ENCODE measurements at places on chromosomes 16 and 17.

DNA sequence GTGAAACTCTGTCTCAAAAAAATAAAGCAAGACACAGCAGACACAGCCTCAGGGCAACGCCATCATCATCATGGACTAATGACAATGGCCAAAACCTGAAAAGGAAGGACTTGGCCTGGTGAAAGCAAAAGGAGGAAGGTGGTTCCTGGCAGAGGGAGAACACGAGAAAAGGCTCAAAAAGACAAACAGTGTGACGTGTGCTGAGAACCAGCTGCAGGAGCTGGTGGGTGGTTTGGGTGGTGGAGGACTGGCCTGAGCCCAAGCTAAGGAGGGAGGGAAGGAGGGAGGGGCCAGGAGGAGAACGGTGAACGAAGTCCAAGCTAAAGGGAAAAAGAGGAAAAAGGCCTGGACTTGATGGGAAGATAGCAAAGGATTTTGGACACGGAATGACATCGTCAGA lies 85.1 kb downstream of the SLC39A11 start:
- DNase-seq: no peak

DNA sequence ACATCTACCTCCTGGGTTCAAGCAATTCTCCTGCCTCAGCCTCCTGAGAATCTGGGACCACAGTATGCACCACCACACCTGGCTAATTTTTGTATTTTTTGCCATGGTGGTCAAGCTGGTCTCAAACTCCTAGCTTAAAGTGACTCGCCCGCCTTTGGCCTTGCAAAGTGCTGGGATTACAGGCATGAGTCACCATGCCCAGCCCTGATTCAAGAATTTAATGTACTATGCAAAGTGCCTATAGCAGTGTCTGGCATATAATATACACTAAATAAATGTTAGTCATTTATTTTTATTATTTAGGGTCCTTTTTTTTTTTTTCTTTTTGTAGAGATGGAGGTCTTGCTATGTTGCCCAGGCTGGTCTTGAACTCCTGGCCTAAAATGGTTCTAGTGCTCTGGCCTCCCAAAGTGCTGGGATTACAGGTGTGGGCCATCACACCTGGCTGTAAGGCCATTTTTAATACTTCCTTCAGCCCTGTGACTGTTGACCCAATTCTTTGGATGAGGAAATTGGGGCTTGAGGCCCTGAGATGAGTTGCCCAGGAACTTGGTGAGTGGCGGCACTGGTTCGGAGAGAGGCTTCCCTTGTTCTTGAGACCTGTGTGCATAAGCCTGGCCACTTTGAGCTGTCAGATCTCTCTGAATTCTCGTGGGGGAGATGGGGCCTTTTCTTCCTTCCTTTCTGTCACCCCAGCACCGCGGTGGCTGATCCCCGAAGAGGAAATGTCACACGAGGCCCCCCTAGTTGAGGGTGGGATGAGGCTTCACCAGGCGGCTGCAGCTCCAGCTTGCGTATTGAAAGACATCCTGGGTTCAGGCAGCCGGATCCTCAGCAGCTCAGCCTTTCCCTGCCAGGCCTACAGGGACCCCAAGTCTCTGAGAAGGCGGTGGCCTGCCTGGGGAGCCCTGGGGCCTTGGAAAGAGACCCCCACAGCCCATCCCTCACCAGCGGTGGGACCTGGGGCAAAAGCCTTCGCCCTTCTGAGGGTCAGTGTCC lies 38.7 kb downstream of the LAT start:
- no peak for DNase-seq

GRCh38 chr16:4290236-4290830 lies 17.5 kb upstream of the TFAP4 start:
- DNase-seq: no peak

GRCh38 chr17:57260325-57261083 lies 4.2 kb downstream of the MSI2 start:
- DNase-seq: no peak

DNA sequence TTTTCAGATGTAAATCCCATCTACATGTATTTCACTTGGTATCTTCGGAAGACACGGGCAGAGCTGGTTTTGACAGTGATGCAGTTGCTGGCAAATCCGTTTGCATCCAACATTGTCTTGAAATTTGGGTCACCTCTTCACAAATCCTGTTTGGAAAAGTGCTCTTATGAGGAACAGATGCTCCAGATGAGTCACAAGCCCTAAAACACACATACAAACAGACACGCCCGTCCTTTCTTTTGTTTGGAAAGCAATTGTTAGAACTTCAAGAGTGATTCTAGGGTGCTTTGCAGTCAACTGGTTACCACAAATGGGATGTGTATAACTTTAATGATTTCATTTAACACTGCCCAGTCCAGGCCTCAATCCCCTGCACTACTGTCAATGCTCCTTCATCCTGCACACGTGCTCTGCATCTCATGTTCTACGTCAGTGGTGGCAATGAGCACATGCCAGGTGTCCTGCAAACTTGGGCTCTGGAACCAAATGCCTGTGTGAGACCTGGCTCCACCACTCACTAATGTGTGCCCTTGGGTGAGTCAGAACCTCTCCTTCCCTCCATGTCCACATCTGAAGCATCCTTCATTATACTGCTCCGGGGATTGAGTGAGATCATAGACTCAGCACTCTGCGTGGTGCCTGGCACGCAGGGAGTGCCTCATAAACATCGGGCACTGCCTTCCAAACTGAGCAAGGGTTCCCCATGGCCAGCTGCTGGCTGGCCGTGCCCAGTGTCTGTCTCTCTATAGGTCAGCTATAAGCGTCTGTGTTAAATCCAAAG lies 19.3 kb upstream of the FOXF1 start:
- no peak for DNase-seq

DNA sequence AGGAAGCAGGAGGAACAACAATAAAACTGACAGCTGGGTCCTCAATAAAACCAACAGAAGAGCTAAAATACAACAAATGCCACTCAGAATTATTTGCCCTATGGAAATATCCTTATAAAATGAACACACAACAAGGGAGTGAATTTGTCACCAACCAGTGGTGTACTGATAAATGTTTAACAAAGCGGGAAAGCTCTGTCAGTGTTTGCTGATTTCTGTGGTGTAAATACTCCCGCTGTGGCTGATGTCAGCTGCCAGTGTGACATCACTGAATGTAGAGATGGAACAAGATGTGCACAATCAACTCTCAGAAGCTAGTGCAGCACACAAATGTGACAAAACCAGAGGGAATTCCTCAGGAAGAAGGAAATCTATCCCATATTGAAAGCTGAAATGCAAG lies 51.9 kb downstream of the CDYL2 start:
- DNase-seq: no peak

DNA sequence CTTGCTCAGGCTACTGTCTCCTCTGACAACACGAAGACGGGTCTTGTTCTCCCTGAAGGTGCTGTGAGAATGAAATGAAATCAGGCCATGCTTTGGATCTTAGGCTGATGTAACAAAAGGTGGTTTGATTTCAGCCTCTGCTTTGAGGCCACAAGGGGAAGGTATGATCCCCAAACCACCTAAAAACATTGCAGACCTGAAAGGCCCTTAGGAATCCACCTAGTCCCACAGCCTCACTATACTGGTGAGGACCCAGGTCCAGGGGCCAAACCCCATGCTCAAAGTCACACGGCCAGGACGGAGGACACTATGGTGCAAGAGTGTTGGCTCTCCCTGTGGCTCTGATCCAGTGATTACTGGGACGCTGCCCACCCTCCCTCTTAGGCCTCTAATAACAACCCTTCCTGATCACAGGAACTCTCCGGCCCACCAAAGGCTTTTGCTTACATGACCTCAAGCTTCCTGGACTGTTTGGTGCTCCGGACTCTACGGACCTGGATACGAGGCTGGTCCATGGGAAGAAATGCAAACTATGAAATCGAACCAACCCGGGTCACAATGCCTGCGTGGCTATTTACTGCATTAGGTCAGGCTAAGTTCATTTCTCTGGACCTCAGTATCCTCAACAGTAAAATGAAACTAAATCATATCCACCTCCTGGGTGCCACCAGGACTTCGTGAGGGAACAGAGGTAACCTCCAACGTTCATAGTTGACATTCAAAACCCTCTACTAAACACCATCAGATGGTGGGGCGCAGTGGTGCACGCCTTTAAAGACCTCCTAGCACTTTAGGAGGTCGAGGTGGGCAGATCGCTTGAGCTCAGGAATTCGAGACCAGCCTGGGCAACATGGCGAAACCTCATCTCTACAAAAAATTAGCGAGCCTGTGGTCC lies 1.5 kb downstream of the TRIM25 start:
- DNase-seq: no peak

GRCh38 chr17:49146620-49147306 lies 14.2 kb downstream of the B4GALNT2 start:
- DNase-seq: no peak

DNA sequence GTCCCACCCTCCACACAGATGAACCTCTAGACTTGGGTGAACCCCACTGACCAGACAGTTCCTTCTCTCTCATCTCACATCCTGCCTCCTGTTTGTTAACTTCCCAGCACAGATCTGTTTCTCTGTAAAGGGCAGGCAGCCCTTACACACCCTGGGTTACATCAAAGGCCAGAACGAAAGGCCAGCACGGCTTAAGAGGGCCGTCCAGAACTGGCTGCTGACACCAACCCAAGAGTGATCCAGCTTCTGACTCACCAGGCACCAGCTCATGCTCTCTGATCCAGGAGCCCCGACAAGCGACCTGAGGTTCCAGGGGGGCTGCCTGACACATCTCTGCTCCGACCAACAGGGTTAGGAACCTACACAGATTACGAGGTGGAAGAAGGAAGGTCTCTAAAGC lies 86.9 kb downstream of the MRM3 start:
- no peak for DNase-seq

DNA sequence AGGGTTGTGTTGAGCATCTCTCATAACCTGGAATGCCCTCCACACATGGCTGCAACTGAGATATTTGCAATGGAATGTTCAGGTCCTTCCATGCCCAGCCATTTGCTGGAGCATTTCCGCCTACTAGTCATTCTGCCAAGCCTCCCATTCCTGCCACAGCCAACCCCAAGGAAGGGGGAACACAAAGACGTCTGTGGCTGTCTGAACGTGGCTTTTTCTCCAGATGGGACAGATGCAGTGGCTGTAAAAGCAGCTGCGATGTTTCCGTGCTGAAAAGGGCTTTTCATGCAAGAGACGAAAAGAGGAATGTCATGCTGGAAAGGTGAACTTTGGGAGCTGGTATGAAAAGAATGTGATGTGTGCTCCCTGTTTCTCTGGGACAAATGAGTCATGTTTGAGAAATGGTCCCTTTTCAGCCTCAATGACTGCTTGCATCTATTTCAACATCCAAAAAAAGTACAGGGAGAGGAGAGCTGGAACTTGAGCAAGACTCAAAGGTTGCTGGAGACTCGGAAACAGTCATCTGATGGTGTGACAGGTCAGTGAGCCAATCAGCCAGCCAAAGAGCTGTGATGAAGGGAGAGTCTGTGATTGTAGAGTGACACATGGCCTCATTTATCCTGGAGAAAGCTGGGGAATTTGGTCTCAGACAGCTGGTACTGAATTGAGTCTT lies 208.9 kb downstream of the SHISA9 start:
- no peak for DNase-seq

DNA sequence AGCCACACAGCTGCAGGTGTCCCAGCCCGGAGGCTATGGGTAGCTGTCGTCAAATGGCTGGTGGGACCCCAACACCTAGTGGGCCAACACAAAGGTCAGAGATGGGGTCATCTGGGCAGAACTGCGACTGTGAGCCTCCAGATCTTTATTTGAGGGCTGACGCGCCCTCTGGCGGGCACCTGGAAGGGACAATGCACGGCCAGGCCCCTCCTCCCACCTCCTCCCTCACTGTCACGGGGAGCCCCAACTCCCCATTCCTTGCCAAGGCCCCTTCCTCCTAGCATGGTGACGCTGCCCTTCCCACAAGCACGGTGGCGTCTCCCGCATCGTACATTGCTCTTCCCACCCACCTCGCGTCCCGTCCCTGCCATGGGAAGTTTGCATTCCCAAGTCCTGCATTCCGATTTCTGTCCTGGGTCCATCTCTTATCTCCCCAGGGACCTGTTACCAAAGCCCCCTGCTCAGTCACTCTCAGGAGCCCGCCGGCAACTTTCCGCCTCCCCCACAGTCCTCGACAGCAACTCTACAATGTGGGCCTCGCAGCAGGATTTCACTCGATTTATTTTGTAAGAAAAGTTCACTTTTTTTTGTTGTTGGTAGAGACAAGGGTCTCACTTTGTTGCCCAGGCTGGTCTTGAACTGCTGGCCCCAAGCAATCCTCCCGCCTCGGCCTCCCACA lies 1.0 kb downstream of the TLE7 start:
- DNase-seq: no peak

DNA sequence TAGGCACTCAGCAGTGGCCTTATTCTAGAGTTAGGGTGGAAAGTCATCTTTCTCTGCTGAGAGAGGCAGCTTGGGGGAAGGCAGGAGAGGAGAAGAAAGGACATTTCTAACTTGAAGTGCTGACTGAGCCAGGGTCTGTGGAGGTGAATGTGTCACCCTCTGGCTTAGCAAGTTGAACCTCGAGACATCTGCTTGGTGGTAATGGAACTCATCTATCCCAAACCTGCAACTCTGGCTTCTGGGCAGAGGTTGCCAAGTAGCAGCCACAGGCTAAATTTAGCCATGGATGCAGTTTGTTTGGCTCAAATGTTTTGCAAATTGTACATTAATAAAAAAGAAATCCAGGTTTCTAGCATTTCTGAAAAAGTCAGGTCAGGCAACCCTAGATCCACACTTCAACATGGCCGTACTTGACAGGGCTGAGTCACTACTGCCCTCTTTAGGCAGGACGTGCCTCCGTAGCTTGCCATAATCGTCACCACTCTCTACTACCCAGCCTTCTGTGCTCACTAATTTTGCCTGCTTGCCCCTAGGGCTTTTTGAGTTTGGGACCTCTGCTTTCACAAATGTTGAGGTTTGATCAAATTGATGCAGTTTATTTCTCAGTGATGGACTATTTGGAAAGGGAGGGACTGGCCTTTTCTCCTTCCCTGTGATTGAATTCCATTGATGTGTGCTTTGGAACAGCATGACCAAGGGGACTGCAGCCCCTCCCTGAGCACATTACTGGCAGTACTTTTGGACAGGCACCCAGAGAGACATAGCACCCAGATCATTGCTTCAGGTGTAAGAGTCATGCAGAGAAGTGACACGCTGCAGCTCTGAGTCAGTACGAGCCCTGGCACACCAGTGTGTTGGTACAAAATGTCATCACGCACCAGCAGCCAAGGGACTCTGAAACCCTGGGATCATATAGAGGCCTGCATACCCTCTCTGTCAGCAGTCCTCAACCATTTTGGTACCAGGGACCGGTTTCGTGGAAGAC lies 5.2 kb downstream of the CDH13 start:
- DNase-seq: no peak

DNA sequence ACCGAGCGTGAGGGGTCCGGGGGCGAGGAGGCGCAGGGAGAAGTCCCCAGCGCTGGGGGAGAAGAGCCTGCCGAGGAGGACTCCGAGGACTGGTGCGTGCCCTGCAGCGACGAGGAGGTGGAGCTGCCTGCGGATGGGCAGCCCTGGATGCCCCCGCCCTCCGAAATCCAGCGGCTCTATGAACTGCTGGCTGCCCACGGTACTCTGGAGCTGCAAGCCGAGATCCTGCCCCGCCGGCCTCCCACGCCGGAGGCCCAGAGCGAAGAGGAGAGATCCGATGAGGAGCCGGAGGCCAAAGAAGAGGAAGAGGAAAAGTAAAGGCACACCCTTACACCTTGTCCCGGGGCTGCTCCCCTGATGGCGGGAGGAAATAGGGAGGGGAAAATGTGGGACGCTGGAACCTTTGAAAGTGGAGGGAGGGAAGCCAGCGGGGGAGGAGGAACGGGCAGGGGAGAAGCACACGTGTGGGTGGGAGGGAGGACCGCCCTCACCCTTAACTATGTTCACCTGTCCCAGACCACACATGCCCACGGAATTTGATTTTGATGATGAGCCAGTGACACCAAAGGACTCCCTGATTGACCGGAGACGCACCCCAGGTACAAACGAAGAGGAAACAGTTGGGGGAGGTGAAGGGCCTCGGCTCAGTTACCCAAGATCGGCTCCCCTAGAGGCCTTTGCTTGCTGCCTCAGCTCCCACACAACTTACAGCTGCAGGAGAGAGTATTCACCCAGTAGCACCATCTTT lies 916 bp downstream of the PAGR1 start:
- no peak for DNase-seq

All from D721Med (cell line).